NCI-H69 (cell line): ENCODE measurements at places on chromosomes 12 and 14.
A peak's percentile ranks its signal among the peaks of the same experiment; 100 is the strongest.

DNA sequence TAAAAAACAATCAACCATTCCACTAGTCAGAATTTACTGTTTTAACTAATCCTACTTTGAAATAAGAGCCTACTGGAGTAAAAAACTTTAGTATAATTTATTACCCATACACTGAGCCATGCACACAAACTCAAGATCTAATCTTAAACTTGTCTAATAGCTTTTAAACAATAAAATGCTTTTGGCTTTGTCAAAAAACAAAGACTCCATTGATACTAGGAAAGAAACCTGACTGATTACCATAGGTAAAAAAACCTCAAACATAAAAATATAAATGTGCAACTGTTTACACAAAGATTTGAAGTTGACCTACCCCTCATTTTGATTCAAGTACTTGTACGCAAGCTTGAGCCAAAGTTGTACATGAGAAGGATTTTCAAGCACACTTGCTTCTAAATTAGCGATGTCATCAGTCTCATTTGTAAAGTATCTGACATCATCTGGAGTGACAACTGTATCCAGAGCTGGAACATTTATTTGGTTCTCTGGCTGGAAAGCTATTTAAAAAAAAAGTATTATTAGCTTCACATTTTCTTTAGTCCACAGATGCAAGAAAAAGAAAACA, 36.1 kb downstream of the ZFC3H1 start:
- DNase-seq, result peak; percentile 1

DNA sequence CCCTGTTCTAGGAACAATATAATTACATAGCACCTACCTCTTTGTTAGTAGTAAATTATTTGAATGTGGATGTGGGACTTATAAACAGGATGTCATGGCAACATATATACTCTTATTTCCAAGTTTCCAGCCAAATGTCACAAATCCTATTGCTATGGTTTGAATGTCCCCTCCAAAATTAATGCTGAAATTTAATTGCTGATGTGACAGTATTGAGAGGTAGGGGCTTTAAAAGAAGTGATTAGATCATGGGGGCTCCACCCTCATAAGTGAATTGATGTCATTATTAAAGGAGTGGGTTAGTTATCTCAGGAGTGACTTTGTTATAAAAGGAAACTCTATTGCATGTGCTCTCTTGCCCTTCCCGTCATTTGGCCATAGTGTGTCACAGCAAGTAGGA, 164.2 kb upstream of the ATF7IP start:
- no peak for DNase-seq

DNA sequence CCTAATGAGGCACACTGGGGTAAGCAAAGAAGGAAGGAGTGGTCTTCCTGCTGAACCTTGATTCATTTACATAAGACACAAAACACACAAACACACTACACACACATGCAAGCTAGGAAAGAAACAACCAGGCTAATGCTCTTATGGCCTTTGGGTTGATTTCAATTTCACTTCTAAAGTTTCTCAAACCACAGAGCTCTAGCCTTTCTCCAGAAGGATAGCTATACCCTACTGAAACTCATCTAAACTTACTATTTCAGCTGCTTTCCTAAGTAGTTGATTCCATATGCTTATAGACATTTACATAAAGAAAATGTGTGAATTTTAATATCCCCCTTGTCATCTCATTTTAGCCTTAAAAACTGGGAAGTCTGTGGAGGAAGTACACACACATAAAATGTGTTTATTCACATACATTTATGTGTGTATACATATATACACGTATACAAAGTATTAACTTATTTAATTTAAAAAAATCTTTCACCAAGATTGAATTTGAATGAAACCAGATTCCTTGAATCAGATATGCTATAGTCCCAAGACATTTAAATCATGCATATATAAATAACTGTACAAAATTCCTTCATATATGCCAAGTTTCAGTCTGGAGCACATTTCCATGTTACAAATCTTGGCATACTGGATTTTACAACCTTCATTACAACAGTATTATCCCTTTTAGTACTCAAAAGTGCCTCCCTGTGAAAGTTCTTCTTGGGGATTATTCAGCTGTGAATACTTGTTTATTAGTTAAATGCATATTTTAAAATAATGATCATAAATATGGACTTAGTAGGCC, 231.8 kb upstream of the NPAS3 start:
- no peak for DNase-seq

DNA sequence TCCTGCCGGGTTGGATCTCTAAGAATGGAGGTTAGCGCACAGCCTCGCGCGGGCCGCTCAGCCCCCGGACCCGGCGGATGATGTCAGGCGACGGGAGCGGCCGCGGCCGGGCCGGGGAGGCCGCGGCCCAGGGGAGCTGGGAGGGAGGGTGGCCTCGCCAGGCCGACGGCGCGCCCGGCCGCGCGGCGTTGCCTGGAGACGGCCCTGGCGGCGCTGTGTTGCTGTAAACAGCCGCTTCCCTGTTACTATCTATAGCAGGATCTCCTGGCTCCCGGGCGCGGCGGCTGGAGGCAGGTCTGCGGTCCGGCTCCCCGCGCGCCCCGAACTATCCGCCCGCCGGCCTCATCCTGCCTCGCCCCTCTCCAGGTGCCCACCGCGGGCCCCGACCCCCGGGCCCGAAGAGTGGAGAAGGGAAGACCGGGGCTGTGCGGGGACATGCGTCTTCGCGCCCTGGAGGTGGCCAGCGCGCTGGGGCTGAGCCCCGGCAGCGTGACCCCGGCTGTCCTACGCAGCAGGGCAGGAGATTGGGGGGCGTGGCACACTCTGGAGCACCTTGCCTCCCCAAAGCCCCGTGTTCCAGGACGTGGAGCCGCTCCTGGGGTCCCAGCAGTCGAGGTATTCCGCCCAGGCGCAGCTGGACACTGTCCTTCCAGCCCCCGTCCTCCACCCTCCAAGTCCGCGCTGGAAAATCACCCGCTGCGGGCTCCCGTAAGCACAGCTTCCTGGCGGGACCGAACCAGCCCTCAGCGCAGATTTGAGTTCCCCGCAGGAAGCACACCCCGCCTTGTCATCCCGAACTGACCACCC, 1.4 kb upstream of the FOS start:
- peak; percentile 94 for DNase-seq
